ENCODE measurements at places on chromosomes 5 and 9. TPM values are rescaled to one million over a fixed set of nuclear protein-coding genes. Genes with fewer than 3 reads are reported as not detected.

DNA sequence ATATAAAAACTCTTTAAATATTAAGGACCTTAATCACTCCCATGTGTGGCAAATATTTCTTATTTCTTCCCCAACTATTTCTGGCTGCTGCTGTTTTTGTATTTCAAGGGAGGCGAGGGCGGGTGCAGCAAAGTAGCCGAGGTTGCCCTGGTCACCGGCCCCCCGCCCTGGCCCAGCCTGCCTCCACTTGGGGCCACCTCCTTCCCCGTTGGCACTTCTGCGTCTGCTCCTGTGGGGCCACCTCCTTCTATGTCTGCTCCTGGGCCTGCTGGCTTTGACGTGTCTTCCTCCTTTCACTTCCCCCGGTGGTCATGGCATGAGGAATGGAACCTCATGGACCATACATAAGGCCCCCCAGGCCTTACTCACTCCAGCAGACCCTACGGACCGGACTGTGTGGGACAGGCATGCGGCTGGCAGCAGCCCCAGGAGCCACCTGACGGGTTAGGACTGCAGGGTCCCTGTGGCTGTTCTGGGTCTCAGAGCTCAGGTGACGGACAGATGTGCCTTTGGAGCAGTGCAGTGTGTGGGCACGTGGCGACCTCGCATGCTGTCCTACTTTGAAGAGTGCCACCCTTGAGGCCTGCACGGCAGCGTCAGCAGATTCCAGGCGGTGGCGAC is 5.8 kb upstream of the ENTPD8 start:
- DNase-seq, result no peak

GRCh38 chr5:17444496-17444895 is 53.5 kb upstream of the TAF11L2 start:
- peak; percentile 9 for DNase-seq

GRCh38 chr5:134512661-134512999 is 12.8 kb upstream of the JADE2 start:
- DNase-seq, result no peak

GRCh38 chr9:3848445-3849114 is 322.8 kb upstream of the RFX3 start:
- peak; percentile 57 for DNase-seq

DNA sequence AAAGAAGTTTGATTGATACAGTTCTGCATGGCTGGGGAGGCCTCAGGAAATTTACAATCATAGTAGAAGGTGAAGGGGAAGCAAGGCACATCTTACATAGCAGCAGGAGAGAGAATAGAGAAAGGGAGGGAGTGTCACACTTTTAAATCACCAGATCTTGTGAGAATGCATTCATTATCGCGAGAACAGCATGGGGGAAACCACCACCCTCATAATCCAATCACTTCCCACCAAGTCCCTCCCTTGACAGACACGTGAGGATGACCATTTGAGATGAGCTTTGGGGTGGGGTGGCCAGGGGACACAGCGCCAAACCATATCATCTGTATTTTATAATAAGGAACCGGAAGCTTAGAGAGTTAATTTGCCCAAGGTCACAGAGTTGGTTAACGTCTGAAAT is 13.7 kb upstream of the FOCAD start:
- no peak for DNase-seq

- no peak for DNase-seq
These were observed 2.6 kb downstream of the CCDC183 start for GRCh38 chr9:136798708-136799078.

- DNase-seq, result peak; percentile 47
These were observed 73.8 kb downstream of the MAPKAP1 start for GRCh38 chr9:125633116-125633745.

GRCh38 chr5:151083081-151083676 is 2.3 kb upstream of the TNIP1 start:
- peak; percentile 97 for DNase-seq

GRCh38 chr5:124421584-124421983 is 324.9 kb downstream of the ZNF608 start:
- no peak for DNase-seq

DNA sequence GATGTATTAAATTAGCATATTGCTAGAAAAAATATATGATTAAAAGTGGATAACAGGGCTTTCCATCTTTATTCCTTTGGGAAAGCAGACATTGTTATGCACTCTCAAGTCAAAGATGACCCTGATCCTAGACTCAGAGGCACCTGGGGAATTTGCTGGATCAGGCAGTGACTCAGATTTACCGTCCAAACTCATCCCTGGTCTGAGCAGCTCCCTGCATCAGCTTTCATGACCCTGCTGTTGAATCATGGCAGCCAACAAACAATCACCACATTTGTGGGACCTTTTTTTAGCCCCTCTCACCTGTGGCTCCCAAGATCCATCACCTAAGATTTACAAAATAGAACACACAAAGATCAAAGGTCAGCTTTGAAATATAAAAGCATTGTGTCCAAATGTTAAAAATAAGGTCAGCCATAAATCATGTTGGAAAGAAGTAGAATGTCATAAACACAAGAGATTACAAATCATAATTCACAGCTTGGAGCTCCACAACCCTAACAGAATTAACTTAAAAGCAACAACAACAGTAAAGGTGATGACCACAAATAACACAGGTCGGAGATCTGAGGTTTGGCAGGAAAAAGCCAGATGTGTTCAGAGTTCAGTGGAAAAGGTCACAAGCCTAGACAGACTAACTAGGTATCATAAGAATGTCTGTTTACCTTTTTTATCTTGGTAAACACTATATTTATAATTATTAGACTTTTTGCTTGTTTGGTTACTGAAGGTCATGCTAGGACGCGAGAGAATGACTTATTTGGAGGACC is 55.5 kb downstream of the ZFAND5 start:
- peak; percentile 42 for DNase-seq

DNA sequence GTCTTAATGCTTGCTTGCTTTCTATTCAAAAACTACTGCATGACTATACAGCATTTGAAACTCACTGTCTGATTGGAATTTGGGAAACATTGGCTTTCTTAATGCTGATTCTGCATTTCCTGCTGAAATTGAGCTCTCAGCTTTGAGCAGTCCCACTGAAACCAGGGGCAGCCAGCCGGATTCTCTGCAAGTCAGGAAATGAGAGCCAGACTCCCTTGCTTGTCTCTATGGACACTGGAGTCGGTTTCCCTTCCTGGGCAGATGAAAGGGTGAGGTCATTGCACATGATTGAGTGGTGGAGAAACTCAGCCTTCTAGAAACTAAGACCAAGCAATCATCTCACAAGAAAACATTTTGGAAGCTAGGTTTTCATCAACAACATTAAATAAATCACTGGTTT is 119.7 kb upstream of the SPATA31C2 start:
- no peak for DNase-seq

DNA sequence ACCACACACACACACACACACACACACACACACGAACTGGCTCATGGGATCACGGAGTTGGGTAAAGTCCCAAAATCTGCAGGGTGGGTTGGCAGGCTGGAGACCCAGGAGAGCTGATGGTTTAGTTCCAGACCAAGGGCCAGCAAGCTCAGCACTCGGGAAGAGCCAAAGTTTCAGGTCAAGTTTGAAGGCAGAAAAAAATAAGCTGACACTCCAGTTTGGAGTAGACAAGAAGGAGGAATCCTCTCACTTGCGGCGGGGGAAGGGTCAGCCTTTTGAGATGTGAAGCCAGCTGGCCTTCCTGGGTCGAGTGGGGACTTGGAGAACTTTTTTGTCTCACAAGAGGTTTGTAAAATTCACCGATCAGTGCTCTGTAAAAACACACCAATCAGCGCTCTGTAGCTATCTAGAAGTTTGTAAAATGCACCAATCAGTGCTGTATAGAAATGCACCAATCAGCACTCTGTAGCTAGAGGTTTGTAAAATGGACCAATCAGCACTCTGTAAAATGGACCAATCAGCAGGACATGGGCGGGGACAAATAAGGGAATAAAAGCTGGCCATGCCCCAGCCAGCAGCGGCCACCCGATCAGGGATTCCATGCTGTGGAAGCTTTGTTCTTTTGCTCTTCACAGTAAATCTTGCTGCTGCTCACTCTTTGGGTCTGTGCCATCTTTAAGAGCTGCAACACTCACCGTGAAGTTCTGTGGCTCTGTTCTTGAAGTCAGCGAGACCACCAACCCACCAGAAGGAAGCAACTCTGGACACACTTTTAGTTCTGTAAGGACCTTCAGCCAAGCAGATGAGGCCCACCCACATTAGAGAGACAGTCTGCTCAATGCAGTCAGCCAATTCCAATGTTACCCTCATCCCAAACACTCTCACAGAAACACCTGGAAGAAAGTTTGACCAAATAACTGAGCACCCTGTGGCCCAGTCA is 37.8 kb upstream of the UNC5A start:
- no peak for DNase-seq

- DNase-seq, result no peak
These were observed 86.5 kb upstream of the SLC1A3 start for GRCh38 chr5:36519881-36520280.

- no peak for DNase-seq
These were observed 75.8 kb upstream of the PPP1R2B start for GRCh38 chr5:156774273-156774672.

- DNase-seq, result no peak
These were observed 136.4 kb upstream of the FBXL7 start for GRCh38 chr5:15363601-15364000.

DNA sequence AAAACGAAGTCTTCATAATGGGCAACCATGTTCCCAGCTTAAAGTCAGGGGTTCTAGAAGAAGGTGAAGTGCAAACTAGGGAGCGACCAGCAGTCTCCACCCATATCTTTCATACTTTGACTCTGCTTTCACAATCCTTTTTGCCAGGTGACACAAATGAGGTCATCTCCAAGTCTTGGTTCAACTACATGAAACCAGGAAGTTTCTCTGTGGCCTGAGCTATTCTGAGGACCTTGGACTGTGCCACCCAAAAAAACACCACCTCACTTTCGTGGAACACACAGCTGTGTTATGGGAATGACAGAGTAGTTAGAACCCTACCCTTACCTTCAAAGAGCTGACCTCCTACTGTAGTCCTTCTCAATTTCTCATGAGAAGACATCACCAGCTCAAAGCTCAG is 309.2 kb downstream of the AGTPBP1 start:
- DNase-seq, result no peak

GRCh38 chr5:113162770-113163169 is 186.2 kb downstream of the DCP2 start:
- peak; percentile 90 for DNase-seq

DNA sequence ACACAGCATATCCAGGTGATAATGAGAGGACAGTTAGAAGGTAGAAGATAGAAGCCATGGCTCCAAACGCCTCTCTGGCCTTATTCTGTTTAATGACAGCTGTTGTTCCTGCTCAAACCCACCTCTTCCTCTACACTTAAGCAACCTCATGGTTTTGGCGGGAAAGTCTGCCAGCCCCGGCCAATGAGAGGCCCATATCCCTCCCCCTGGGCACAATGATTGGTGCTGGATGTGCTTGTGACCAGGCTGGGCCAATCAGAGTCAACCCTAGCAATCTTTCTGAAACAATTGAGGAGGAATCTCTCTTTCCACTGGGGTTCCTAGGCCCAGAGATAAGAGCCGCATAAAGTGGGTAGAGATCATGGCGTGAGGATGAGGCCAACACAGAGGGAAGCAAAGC is 4.8 kb upstream of the GFI1B start:
- no peak for DNase-seq

GRCh38 chr5:122761115-122761514 is 13.8 kb upstream of the SNX2 start:
- no peak for DNase-seq

DNA sequence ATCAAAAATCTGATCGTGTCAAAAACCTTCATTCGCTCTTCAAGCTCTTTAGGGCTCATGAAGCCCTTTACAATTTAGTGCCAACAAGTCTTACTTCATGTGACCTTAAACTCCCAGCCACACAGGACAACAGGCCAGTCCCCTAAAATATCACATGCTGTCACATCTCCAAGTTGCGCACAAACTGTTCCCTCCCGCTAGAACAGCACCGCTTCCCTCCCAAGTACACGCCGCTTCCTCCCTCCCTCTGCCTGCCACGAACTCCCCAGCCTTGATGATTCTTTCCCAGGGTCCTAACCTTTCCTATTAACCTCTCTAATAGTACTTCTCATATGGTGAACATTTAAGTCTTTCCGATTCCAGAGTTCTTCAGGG is 91.2 kb downstream of the TLE1 start:
- no peak for DNase-seq

GRCh38 chr5:26757941-26758340 is 280.4 kb downstream of the CDH9 start:
- no peak for DNase-seq

DNA sequence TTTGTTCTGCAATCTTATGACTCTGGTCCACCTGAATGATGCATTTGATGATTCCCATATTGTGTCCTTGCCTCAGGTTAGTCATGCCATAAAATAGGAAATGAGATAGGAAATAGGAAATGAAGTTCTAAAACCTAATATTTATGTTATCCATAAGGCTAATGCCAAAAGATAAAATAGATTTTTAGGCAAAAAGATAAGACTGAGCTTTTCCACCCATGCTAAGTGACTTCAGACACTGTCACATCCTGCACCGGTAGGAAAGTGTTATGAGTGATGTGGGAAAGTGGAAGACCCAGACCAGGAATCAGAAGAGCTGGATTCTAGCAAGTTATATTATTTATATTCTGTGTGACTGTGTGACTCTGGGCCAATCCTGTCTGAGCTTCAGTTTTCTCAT is 600.8 kb upstream of the DMAC1 start:
- DNase-seq, result no peak

GRCh38 chr5:107671742-107672210 is 1.0 kb upstream of the EFNA5 start:
- peak; percentile 86 for DNase-seq

- no peak for DNase-seq
These were observed 3.8 kb upstream of the CACFD1 start for GRCh38 chr9:133455936-133456335.

- peak; percentile 97 for DNase-seq
These were observed 34.4 kb upstream of the GLIPR2 start for GRCh38 chr9:36101916-36102741.

DNA sequence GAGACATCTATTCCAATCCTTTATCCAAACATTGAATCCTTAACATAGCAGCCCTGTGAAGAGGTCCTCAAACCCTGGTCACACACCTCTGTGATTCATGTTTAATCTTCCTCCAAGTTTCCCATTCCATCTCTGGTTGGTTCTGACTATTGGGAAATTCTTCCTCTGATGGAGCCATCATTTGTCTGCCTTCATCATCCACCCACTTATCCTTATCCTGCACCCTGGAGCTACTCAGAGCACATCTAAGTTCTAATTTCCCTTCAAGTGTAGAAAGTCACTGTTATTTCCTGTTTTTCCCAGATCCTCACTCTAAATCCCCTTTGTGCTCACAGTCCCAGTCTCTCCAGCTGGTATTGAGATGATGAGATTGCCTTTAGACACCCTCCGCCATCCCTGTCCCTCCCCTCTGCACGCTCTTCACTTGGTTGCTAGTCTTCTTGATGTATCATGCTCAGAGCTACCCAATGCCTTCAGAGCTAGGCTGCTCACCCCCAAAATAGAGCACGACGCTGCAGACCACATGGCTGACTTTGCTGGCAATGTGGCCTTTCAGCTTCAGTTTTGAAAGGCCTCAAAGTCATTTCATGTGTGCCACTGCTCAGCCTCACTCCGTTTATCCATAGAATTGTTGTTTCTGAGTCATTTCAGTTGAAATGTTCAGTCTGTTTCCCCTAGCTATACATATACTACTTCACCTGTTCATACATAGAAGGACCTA is 154.3 kb downstream of the PALM2AKAP2 start:
- no peak for DNase-seq

GRCh38 chr5:151881621-151882225 is 42.9 kb downstream of the GLRA1 start:
- DNase-seq, result no peak

The NPR3 gene
- 5.0 TPM for total RNA-seq

The DMRTA1 gene
- total RNA-seq, result 0.50 TPM

The MCTP1 gene
- 12.7 TPM for total RNA-seq

The ZNF483 gene
- total RNA-seq, result 5.7 TPM

The CD72 gene
- 1.5 TPM for total RNA-seq

The SPATA31C1 gene
- not detected for total RNA-seq

The GBGT1 gene
- total RNA-seq, result 0.35 TPM

The ADAMTS16 gene
- total RNA-seq, result not detected

The IL3 gene
- not detected for total RNA-seq
